ENCODE measurements at places on chromosomes 11 and 22. TPM values are rescaled to one million over a fixed set of nuclear protein-coding genes. Genes with fewer than 3 reads are reported as not detected.

The CASP1 gene
- 4.6 TPM for polyA plus RNA-seq

The OR8D4 gene
- polyA plus RNA-seq, result not detected

The ARHGAP8 gene
- polyA plus RNA-seq, result 25.4 TPM

The MFNG gene
- 6.5 TPM for polyA plus RNA-seq

The SF1 gene
- 304 TPM for polyA plus RNA-seq

The TMEM191C gene
- 1.9 TPM for polyA plus RNA-seq

- DNase-seq, result no peak
These were observed 35.2 kb upstream of the CSNK1E start for GRCh38 chr22:38352436-38352835.

DNA sequence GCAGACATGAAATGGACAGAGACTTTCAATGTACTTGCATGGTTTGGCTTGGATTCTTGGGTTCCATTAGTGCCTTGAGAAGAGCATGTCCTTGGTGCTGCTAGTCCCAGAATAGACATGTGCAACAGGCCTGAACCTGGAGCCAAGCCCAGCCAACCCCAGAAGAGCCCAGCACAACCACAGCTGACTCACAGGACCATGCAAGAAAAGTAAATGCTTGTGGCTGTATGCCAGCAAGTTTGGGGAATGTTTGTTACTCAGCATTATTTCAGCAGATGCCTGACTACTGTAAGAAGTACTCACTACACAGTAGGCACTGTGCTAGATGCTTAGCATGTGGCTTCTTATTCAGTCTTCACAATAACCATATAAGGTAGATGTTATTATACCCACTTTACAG is 39.2 kb upstream of the HMGXB4 start:
- no peak for DNase-seq

DNA sequence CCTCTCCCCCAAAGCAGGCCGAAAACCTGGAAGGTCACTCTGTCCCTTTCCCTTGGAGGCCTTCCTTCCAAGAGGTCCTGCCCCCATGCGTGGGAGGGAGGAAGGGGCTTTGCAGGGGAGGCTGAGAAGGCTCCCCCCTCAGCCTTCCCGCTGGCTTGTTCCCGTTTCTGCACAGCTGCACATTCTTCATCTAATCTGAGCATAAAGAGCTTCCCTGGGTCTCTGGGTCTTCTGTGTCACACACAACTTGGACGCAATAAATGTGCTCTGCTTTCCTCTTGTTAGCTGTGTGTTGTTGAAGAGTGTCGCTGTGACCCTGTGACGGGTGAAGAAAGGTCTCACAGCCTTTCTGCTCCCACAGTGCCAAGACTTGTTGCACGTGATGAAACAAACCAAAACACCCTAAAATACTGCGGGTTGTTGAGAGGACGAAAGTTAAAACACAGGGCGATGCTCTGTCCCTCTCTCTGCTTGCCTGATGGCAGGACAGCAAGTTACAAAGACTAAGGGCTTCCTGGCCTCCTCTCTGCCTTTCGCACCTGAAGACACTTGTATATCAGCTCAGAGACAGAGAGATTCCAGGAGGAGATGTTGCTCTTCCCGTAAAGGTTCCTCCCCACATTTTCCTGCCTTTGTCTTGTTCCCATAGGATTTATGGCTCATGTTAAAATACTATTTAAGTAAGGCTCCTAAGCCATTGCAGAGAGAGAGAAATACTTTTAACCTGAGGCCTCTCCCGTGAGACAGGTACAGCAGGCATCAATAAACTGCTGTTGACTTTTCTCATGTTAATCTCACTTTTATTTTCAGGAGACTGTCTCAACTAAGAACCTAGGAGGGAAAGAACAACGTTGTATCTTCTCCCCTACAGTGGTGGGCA is 15.4 kb upstream of the IFITM3 start:
- no peak for DNase-seq

GRCh38 chr11:6608726-6609501 is 3.1 kb downstream of the TAF10 start:
- no peak for DNase-seq

- no peak for DNase-seq
These were observed 175.8 kb upstream of the BDNF start for GRCh38 chr11:27875831-27876775.

GRCh38 chr11:30433831-30434230 is 110.9 kb downstream of the ARL14EP start:
- DNase-seq, result no peak

DNA sequence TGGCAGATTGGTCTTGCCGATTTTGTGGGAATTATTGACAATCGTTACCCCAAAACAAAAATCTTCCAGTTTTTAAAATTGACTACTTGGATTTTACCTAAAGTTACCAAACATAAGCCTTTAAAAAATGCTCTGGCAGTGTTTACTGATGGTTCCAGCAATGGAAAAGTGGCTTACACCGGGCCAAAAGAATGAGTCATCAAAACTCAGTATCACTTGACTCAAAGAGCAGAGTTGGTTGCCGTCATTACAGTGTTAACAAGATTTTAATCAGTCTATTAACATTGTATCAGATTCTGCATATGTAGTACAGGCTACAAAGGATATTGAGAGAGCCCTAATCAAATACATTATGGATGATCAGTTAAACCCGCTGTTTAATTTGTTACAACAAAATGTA is 37.2 kb downstream of the IGLL1 start:
- DNase-seq, result no peak

DNA sequence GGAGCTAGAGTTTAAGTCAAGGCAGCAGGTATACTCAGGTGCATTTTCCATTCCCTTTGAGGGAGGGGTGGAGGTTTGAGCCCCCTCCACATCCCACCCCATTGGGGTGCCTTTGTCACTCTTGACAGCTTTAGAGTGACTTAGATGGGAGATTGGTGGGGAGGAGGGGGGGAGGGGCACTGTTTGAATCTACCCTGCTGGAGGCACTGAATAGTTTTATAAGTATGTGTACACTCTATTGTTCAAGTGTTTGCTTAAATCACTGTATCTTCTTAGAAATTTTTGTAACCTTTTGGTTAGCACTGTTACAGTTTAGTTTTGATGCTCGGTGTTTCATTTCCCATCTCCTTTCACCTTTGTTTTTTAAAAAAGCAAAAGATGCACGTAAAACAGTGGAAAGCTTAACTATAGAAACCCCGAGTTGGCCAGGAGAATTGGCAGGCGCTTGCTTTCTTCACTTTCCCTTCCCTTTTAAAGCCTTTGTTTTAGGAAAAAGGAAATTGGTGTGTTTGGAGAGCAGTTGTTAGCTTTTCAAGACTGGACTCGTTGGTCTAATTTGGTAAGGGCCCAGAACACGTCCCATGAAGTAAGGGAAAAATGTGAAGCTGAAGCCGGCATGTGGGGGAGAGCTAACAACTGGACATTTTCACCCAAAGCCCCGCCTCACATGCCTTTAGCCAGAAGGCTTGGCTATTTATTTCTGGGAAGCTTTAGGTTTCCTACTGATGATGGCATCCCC is 42.8 kb downstream of the TNRC6B start:
- no peak for DNase-seq

- no peak for DNase-seq
These were observed 30.1 kb upstream of the KCNJ11 start for GRCh38 chr11:17418444-17419081.

GRCh38 chr11:61650781-61651571 is 29.2 kb upstream of the DAGLA start:
- no peak for DNase-seq

GRCh38 chr22:49199224-49199623 is 628.4 kb downstream of the BRD1 start:
- DNase-seq, result no peak

DNA sequence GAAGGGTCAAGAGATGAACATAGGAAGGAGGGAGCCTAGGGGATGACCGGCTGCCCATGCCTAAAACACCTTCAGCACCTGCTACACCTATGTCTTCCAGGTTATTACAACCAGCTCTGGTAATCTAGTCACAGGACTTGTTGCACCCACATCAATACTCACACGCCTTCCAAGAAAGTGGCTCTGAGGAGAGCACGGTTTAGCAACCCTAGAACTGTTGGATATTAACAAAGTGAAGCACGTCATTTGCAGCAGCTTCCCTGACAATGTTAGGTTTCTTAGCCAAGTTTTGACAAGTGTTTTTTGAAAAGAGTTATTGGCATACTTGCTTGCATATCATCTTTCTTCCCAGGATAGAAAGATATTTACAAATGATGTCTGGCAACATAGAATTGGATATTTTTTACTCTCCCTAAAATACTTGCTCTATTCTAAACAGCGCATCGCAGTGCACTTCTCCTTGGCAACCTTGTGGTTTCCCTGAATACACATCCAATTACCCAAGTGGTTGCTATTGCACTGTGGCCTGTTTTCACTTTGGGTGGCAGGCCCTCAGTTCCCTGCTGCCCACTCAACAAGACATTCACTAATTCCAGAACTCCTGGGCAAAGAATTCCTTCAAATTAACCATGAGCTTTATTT is 94.3 kb upstream of the ARHGAP42 start:
- DNase-seq, result no peak

DNA sequence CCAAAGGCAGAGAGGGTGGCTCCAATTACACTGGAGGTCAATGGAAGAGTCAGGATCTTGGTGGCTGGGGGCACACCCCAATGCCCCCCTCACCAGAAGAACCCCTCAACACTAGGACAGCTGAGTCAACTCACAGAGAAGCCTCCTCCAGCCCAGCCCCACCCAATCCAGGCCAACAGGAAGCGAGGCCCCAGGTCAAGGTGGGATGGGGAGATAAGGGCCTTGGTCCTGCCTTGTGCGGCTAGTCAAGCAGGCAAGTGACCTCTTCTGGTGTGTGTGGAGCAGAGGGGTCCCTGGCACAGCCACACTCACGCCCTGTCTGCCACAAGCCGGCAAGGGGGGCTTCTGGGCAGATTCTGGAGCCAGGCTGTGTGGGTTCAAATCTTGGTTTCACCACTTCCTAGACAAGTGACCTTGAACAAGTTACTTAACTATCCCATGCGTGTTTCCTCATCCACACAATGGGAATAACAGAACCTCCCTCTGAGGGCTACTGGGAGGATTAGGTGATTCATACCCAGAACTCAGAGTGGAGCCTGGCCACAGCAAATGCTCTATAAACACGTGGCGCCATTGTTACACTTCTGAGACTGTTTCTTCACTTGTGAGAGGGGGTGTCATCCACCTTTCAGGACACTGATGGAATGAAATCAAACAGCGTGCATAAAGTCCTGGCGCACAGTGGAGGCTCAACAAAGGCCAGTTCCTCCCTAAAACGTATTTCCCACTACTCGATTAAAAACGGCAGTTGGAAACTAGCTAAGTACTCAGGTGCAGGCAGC is 3.2 kb downstream of the TTLL12 start:
- DNase-seq, result no peak

DNA sequence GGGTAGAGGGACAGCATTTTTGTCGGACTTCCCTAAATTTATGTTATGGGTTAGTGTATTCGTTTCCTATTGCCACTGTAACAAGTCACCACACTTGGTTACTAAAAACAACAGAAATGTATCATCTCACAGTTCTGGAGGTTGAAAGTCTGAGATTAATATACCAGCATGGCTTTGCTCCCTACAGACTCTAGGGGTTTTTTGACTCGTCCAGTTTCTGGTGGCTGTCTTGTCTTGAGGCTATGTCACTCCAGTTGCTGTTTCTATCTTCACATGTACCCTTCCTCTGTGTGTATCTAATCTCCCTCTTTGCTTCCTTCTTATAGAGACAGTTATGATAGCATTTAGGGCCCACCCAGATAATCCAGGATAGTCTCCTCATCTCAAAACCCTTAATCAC is 9.1 kb upstream of the CCDC179 start:
- no peak for DNase-seq

DNA sequence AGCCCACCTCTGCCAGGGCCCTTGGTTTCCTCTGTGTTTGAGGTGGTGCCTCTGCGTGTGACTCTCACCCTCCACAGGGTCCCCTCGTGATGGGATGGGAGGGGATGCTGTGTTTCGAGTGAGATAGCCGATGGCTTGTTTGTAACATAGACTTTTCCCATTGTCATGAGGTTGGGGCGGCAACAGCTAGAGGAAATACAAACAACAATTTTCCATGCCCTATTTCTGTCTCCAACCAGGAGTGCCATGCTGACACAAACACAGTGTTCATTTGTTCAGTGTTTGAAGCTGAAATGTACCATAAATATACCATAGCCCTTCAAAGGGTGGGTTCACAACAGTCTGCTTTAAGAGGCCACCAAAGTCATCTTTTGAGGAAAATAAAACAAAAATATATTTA is 19.5 kb upstream of the NAV2 start:
- DNase-seq, result no peak

GRCh38 chr11:88246696-88247095 is 71.5 kb upstream of the RAB38 start:
- DNase-seq, result no peak

DNA sequence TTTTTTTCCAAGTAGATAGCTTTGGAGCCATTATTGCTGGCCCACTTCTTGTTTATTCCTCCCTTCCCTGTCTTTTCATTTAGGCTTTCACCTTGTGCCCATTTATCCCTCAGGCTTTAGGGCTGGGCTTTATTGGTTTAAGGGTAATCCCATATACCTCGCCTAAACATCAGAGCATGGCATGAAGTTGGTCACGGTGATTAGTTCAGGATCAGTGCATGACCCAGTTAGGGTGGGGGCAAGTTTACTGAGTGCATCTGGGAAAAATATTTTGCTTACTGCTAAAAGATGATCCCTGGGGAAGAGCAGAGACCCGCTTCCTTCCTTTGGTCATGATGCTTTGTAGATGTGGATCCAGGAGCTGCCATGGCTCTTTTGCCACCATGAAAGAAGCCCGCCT is 153.3 kb upstream of the NECTIN1 start:
- DNase-seq, result no peak

DNA sequence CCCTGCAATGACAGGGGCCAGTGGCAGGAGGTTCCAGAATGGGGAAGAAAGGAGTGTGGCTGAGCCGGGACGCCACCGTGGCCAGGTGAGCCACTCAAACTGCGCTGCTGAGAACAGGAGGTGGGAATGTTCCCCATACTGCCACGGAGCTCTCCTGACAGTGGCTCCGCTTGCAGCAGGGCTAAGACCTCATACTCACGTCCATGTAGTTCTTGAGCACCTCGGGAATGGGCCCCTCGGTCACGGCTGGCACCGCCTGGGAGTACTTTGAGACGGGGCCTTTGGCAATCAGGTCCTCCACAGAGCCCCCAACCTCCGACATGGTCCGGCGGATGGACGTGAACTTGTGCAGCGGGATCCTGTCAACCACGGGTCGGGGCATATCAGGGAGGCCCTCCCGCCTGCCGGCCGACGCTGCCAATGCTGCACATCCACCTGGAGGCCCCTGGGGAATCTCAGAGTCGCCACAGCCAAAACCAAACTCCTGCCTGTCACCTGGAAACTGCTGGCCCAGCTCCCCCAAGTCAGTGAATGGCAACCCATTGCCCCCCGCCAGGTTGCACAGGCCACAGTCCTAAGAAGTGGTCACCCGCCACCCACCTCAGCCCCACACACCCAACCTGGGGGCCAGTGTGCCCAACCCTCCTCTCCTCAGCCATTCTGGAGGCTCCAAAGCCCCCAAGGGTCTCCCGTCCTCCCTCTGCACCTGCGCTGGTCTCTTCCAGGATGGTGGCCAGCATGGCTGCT is 2.4 kb downstream of the CTSD start:
- DNase-seq, result no peak

Measured in right renal pelvis (tissue), 4 donors.